ENCODE measurements at places on chromosomes 12 and 14. TPM values are rescaled to one million over a fixed set of nuclear protein-coding genes. Genes with fewer than 3 reads are reported as not detected.

- H3K36me3 ChIP-seq = peaks cover 2% of the 10 kb centered on the region
- H3K27ac ChIP-seq = peak overlapping the region; percentile 95
Measured at GRCh38 chr12:109461846-109462756, 15.0 kb downstream of the KCTD10 start.

- 0 out of 2 replicates have a peak, but pooled peaks cover 6% of the 10 kb centered on the region for H3K4me1 ChIP-seq
- H3K27ac ChIP-seq = no peak overlapping the region
- no peaks in the 10 kb centered on the region for H3K27me3 ChIP-seq
Measured at GRCh38 chr12:19575337-19576243, 136.3 kb downstream of the AEBP2 start.

ARHGAP9 gene
- 0.75 TPM for total RNA-seq

INHBC gene
- not detected for total RNA-seq

DNA sequence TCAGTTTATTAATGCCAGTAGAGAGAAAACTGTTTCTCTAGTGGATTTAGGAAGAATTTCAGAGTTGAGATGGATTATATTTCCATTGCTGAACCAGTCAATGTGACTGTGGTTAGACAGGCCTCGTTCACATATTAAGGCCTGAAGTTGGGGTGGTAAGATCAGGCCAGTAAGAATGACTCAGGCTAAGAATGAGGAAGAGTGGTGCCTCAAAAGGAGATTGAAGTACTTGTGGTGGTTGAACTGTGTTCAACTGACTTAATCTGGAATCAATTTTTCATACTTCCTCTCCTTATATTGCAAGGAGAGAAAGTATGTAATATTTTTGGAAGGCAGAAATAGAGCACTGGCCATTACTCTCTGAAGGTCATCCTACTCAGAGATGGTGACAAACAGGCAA lies 37.8 kb upstream of the ATF7IP start:
- no peak for DNase-seq
- no peak overlapping the region for H3K27ac ChIP-seq
- no peak overlapping the region for H3K4me3 ChIP-seq
- no peaks in the 10 kb centered on the region for H3K36me3 ChIP-seq
- no peaks in the 10 kb centered on the region for H3K27me3 ChIP-seq

POLE2 gene
- total RNA-seq = 31.4 TPM

KICS2 gene
- 8.2 TPM for total RNA-seq

DNA sequence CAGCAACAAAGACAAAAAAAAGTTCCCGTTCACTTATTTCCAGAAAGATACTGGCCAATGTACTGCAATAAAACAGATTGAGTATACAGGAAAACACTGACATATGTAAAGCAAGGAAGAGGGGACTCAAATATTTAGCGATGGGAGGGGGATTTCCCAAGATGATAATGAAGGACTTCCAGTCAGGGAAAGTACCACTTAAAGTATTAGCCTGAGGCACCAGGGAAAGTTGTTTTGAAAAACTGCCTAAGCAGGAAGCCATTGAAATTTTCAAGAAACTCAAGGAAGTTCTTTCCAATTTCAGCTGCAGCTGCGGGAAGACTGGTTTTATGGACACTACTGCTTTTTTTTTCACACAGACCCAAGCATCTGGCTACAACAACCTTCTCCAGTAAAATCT lies 1007.4 kb upstream of the NOVA1 start:
- no peaks in the 10 kb centered on the region for H3K27me3 ChIP-seq
- no peak overlapping the region for H3K27ac ChIP-seq
- no peaks in the 10 kb centered on the region for H3K4me1 ChIP-seq

MAP1LC3B2 gene
- total RNA-seq = not detected

SOX5 gene
- total RNA-seq = 16.8 TPM

DNA sequence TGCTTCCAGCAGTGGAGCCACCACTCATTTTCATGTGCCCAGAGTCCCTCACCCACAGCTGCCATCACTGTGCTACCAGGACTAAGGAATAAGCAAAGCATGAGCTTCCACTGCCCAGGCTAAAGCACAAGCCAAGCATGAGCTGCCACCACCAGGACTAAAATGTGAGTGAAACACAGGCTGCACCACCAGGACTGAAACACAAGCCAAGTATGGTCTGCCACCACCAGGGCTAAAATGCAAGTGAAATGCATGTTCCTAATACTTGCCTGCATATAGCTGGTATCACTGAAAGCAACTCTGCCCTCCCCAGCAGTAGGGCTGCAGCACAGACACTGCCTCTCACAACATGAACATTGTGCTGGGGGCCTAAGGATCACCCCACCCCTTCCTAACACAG lies 30.0 kb downstream of the CEP83 start:
- H3K4me1 ChIP-seq = peaks cover 21% of the 10 kb centered on the region
- no peak overlapping the region for H3K4me3 ChIP-seq
- no peaks in the 10 kb centered on the region for H3K27me3 ChIP-seq
- no peak for DNase-seq

- no peak overlapping the region for H3K4me3 ChIP-seq
- H3K27ac ChIP-seq = no peak overlapping the region
- H3K4me1 ChIP-seq = no peaks in the 10 kb centered on the region
Measured at GRCh38 chr12:15547691-15548090, 225.4 kb downstream of the PTPRO start.

- DNase-seq = no peak
- H3K4me3 ChIP-seq = no peak overlapping the region
- H3K36me3 ChIP-seq = no peaks in the 10 kb centered on the region
- no peak overlapping the region for H3K27ac ChIP-seq
- peaks cover 16% of the 10 kb centered on the region for H3K4me1 ChIP-seq
Measured at GRCh38 chr12:70831543-70831942, 89.0 kb downstream of the PTPRR start.

- H3K36me3 ChIP-seq = no peaks in the 10 kb centered on the region
- no peak overlapping the region for H3K4me3 ChIP-seq
- no peaks in the 10 kb centered on the region for H3K27me3 ChIP-seq
- H3K4me1 ChIP-seq = no peaks in the 10 kb centered on the region
- no peak overlapping the region for H3K27ac ChIP-seq
- no peak for DNase-seq
Measured at GRCh38 chr12:90621927-90622326, 333.0 kb downstream of the CCER1 start.

DNA sequence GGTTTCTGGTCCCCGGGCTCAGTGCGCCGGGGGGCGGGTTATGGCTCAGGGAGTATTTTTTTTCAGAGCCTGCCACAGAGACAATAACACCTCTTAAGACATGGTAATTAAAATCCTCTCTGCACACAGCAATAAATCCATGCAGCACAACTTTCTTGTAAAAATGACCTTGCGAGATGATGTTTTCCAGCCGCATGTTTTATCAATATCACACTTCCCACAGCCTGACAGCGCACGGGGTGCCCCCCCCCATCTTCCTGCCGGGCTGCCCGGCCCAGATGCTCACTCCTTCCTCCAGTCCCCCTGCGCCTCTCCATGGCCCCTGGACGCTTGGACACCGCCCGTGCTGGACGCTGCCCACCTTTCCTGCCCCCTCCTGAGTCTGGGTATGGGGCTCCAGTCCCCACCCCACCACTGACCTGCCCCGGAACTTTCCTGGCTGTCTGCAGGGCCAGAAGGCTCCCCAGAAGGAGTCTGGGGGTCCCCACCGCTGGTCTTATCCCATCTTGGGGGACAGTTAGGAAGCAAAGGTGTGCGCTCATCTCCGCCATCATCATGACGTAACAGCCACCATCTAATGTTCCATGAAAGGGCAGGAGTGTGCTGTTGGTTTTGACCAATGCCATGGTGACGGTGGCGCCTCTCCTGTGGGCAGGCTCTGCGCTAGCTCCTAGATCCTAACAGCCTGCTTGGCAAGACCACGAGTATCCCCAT lies 182.9 kb downstream of the KIF26A start:
- no peaks in the 10 kb centered on the region for H3K4me1 ChIP-seq
- DNase-seq = no peak
- H3K4me3 ChIP-seq = no peak overlapping the region

- no peaks in the 10 kb centered on the region for H3K4me1 ChIP-seq
- H3K27ac ChIP-seq = no peak overlapping the region
- H3K27me3 ChIP-seq = no peaks in the 10 kb centered on the region
- no peak overlapping the region for H3K4me3 ChIP-seq
- no peaks in the 10 kb centered on the region for H3K36me3 ChIP-seq
Measured at GRCh38 chr12:126095748-126096510, 1030.7 kb downstream of the AACS start.

DNA sequence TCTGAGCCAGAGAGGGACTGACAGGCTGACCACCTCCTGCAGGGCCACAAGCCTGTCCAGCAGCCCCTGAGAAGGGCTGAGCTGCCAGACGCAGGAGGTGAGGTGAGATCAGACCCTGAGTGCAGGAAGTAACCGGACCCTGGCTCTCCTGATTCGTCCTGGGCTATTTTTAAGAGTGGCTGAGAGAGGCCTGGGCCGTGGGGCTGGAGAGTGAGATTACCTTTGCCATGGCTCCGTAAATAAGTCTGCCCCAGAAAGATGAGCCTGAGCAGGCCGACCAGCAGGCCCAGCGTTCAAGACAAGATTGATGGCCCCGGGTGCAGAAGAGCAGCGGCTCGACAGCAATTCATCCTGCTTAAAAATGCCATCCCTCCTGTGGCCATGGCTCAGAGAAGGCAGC lies 54.2 kb downstream of the SPTB start:
- H3K36me3 ChIP-seq = no peaks in the 10 kb centered on the region
- H3K27me3 ChIP-seq = no peaks in the 10 kb centered on the region
- H3K4me3 ChIP-seq = no peak overlapping the region

NEUROD4 gene
- not detected for total RNA-seq

DNA sequence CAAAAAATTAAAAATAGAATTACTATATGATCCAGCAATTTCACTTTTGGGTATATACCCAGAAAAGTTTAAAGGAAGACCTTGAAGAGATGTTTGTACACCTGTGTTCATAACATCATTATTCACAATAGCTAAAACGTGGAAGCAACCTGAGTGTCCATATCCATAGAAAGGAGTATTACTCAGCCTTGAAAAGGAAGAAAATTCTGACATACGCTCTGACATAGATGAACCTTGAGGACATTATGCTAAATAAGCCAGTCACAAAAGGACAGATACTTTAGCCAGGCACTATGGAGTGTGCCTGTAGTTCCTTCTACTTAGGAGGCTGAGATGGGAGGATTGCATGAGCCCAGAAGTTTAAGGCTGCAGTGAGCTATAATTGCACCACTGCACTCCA lies 6.1 kb upstream of the RD3L start:
- no peak overlapping the region for H3K4me3 ChIP-seq
- no peaks in the 10 kb centered on the region for H3K36me3 ChIP-seq
- no peak for DNase-seq
- H3K27ac ChIP-seq = no peak overlapping the region

GRCh38 chr14:106530423-106531107 lies 1004.2 kb downstream of the TMEM121 start:
- H3K27ac ChIP-seq = no peak overlapping the region
- H3K27me3 ChIP-seq = no peaks in the 10 kb centered on the region
- no peaks in the 10 kb centered on the region for H3K4me1 ChIP-seq
- peak; percentile 5 for DNase-seq
- H3K4me3 ChIP-seq = no peak overlapping the region
